ENCODE measurements at places on chromosomes 13 and 19.

DNA sequence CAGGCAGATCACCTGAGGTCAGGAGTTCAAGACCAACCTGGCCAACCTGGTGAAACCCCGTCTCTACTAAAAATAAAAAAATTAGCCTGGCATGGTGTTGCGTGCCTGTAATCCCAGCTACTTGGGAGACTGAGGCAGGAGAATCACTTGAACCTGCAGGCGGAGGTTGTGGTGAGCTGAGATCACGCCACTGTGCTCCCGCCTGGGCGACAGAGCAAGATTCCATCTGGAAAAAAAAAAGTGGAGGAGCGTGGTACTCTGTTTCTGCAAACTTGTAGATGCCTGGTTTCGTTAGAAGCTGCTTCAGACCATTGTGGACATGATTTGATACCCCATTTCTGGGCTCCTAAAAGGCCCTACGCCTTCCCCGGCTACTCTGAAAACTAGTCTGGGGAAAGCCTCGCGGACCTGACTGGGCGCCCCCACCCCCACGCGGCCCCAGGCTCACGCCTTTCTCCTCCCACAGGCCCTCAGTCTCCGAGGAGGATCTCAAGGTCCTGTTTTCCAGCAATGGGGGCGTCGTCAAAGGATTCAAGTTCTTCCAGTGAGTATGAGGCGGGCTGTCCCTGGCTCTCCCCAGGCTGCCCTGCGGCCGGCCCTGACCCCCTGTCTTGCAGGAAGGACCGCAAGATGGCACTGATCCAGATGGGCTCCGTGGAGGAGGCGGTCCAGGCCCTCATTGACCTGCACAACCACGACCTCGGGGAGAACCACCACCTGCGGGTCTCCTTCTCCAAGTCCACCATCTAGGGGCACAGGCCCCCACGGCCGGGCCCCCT lies 11.5 kb downstream of the PLPPR3 start:
- DNase-seq, result no peak

DNA sequence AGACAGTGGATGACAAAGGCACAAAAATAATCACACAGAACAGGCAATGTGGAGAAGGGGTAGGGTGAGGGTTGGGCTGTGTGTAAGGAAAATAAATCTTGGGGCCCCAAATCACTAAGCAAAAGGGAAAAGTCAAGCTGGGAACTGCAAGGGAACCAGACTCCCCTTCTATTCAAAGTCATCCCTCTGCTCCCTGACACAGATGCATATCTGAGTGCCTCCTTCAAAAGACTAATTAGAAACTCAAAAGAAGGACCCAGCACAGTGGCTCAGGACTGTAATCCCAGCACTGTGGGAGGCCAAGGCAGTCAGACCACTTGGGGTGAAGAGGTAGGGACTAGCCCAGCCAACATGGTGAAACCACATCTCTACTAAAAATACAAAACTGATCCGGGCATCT lies 18.3 kb downstream of the ZNF611 start:
- peak; percentile 32 for DNase-seq

- DNase-seq, result no peak
These were observed 11.8 kb downstream of the CLC start for GRCh38 chr19:39725995-39726394.

- no peak for DNase-seq
These were observed 53.0 kb downstream of the PEPD start for GRCh38 chr19:33468361-33469170.

GRCh38 chr13:20492641-20493040 lies 33.0 kb downstream of the CRYL1 start:
- DNase-seq, result peak; percentile 2

DNA sequence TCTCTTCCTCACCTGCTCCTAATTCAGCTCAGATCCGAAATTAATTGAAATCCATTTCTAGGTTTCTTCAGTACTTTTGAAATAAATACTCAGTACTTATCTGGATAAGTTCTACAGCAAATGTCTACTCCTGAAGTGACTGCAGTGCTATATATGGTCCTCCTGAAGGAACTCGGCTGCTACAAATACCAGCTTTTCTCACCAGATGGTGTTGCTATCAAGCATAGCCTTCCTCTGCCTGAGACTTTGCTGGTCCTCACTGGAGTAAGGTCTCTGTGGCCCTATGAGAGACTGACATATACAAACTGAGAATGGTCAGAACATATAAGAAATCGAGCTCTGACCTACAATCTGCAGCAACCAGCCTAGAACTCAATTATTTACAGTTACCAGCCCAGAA lies 161.6 kb downstream of the NDFIP2 start:
- DNase-seq, result no peak

GRCh38 chr13:41502673-41503072 lies 45.3 kb downstream of the RGCC start:
- DNase-seq, result no peak

DNA sequence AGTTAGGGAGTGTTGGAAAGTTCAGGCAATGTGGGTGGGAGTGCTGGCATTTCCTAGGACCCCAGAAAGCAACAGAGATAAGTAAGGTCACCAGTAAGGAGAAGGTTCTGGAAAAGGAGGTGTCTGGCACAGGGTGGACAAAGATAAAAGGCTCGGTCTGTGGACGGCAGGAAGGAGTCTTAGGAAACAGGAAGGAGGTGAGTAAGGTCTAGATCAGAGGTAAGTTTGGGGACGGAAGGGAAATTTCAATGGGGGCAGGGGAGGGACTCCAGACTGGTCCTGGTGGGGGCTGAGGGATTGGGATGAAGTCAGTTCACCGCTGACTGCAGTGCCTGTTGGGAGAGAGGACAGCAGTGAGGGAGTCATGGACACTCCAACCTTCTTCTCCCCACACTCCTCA lies 7.8 kb upstream of the OPA3 start:
- DNase-seq, result no peak

GRCh38 chr19:6834433-6834832 lies 52.9 kb upstream of the ADGRE1 start:
- no peak for DNase-seq

DNA sequence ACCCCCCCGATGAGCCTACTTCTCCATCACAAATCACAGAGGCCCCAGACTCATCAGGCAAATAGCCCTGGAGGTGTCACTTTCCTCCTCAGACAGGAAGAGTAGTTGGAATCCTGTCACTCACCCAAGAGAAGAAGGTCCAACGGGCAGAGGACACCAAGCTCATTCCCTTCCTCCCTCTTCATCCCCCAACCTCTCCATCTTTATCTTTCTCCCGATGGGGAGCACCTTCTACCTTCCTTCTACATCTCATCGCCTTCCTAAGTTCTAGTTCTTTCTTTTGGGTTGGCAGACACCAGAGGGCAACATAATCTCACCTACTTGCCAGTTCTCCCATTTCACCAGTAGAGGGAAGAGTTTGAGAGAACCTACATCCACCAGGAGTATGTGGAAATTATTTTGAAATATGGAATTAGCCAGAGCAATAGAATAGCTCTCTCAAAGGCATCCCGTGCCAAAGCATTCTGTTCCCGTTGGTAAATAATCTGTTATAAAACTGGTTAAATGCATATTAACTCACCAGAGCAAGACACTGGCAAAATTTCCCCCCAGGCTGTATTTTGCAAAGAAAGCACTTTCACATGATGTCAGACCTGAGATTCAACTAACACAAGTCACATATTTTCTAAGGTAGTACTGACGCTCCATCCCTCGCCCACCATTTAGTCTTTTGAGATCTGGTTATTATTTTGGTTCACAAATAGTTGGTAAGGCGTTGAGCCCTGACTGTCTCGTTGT lies 55.0 kb downstream of the ZIC5 start:
- DNase-seq, result peak; percentile 90

- no peak for DNase-seq
These were observed 17.5 kb downstream of the CEACAM3 start for GRCh38 chr19:41813911-41814310.

GRCh38 chr19:18282021-18282787 lies 782 bp upstream of the JUND start:
- peak; percentile 41 for DNase-seq

DNA sequence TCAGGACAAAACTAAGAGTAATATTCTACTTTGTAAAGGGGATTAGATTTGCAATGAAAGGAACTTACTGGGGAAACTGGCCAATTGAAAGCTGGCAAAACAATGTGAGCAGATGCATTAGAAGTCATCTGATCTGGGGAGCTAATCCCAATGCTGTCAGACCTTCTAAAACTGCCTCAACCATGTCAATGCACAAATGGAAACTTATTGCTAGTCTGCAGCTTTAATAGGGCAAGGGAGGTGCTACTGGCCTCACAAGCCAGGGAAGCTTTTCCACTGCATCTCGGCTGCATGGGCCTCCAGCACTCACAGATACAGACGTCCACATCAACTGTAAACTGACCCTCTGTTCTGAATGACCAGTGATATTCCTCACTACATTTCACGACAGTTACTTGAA lies 154.2 kb downstream of the LHFPL6 start:
- no peak for DNase-seq

DNA sequence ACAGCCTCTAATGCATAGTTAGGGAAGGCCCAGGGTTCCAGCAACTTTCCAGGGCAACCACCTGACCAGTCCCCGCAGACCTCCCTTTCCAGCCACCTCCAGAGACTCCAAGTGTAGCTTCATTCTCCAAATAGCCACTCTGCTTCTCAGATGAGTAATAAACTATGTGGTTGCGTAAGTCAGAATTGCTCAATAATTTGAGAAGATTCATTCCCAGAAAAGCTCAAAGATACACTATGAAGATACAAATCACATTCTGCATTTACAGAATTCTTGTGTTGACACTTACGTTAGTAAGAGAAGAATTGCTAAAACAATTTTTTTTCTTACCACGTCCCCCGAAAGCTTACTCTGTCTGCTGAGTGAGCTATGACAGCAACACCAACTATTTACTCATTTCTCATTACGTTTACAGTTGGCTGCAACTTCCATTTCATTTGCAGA lies 8.2 kb upstream of the LATS2 start:
- no peak for DNase-seq

- no peak for DNase-seq
These were observed 68.3 kb upstream of the MCF2L start for GRCh38 chr13:112900691-112901091.

- DNase-seq, result no peak
These were observed 20.0 kb upstream of the CEACAM20 start for GRCh38 chr19:44549507-44549906.

GRCh38 chr19:56295531-56296455 lies 18.8 kb downstream of the ZSCAN5A start:
- DNase-seq, result no peak

DNA sequence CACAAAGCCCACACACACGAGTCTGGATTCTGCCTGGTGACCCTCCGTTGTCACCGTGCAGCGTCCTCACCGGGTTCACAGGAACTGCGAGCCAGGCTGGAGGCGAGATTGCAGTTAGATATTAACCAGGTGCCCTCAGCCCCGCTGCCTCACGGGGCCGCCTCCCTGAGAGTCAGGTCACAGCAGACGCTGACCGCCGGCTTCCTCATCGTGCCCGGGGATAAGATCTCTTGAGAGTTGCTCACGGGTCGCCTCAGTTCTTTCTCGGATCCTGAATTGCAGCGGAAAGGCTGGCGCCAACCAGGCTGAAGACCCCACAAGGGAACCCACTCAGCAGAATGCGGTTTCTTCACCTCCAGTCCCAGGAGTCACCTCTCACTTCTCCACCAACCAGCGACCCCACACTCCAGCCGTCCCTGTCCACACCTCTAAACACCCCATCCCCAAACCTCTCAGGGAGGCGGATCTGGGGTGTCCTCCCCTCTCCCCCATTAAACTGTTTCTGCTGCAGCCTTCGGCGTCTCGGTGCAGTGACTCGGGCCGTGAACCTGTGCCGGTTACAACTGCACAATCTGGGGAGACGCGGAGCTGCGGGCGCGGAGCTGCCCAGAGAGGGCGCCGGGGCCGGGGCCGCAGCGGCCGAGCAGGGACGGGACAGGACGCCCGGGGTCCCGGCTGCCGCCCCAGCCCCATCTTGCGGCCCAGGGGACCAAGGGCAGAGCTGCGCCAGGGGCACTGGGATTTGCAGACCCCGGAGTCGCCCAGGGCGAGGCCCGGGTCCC lies 591 bp downstream of the ZNF823 start:
- peak; percentile 77 for DNase-seq

GRCh38 chr13:24863748-24864540 lies 100.0 kb downstream of the RNF17 start:
- DNase-seq, result no peak

DNA sequence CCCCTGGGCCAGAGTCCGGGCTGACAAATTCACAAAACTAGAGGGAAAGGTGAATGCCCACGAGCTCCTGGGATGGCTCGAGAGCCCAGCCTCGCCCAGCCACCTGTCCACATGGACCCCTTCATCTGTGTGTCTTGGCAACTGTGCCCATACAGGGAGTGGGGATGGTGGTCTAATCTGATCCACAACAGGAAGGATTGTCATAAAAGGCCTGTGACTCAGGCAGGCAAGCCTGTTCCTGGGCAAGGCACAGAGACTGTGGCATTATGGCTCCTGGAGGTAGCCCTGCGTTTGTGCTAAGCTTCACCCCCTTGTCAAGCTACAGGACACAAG lies 20.0 kb downstream of the CAPS start:
- DNase-seq, result no peak

DNA sequence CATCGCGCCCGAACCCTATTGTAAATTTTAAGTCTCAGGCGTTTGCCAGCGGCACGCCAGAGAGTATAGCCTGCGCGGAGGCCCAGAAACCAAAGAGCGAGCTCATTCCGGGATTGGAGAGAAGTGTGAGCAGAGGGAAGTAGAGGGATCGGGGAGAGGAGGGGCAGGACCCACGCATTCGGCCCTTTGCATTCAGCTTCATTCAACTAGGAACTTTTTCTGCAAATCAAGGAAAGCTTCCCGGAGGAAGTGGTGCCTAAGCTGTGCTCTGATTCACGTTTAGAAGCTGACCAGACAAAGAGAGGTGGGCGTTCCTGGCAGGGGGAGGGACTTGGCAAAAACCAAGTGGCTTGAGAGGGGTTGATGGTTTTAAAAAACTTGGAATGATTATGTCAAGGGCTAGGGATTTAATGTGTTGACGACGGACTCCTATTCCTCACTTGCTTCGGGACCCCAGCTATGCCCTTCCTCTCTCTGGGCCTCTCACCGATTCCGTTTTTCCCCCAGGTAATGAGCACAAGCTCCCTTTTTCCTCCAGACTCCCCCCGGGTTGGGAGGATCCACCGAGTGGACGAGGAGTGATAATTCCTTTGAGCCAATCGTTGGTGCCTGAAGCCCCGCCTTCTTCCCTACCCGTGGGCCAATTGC lies 811 bp upstream of the PRMT1 start:
- no peak for DNase-seq

- DNase-seq, result no peak
These were observed 10.3 kb upstream of the LEUTX start for GRCh38 chr19:39768334-39768733.

GRCh38 chr19:44618640-44619357 lies 5.4 kb downstream of the IGSF23 start:
- DNase-seq, result no peak

GRCh38 chr13:51118809-51119431 lies 7.8 kb upstream of the C13orf42 start:
- no peak for DNase-seq
